ENCODE measurements at places on chromosomes 13 and 19.

DNA sequence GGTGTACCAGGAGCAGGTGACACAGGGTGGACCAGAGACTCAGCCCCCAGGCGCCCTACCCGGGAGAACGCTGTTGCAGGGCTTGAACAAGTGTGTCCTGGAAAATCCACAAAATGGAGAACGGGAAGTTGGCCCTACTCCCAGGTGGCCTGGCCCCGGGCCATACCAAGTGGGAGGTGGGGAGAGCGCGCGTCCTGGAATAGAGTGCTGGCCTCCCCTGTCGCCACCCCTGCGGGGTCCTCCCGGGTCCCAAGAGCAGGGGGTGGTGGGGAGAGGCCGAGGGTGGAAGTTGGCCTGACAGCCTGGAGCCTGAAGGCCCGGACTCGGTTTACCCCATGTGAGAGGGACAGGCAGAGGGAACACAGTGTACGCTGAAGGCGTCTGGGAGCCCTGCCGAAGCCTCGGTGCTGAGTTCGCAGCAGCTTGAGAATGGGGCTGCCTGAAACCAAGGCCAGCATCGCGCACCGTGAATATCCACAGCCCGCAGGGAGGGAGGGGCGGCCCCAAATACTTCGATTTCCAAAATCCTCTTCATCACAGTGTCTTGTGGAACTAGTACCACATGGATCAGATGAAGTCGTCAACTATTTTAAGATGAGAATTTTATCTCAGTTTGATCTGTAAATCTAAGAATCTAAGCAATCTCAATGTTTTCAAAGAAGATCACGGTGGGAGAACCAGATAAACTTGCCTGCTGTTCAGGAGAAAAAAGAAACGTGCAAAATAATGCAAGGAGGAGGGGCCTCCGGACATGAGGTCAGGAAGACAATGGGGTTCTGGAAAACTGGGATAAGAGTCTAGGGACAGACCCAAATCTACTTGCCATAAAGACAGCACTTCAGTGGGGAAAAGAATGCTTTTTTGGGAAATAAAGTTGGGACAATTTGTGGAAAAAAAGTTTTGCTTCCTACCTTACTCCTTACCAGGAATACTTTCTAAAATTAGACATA, 10.4 kb upstream of the KLF16 start:
- DNase-seq = no peak

- no peak for DNase-seq
Observed at GRCh38 chr19:16893686-16893989, 4.8 kb downstream of the F2RL3 start.

DNA sequence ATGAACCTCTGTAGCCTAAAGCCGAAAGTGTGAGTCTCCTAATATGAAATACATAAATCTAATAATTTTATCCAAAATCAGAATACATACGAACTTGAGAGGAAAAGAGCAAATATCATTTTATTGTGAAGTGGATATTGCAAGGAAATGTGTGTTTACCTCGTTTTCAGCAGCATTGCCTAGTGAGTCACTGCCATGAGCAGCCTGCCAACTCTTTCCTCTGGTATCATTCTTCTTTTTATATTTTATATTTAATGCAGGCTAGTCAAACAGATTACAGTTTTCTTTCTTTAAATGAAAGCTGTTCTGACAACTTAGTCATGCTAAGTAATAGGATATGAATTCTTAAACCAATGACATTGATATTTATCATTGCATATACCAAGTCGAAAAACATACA, 44.2 kb downstream of the EDNRB start:
- no peak for DNase-seq

DNA sequence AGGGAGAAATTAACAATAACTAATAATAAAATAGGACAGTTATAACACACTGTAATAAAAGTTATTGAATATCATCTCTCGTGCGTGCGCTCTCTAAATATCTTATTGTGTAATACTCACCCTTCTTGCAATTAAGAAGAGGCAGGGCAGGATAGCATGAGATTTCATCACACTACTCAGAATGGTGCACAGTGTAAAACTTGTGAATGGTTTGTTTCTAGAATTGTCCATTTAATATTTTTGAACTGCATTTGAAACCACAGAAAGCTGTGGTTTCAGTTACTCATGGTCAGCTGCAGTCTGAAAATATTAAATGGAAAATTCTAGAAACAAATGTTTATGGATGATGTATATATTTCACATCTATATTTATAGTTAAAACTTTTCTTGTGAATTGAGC, 161.1 kb downstream of the DCT start:
- no peak for DNase-seq

- no peak for DNase-seq
Observed at GRCh38 chr13:27194209-27194608, 22.6 kb upstream of the USP12 start.

GRCh38 chr13:112859817-112860190, 109.2 kb upstream of the MCF2L start:
- no peak for DNase-seq

DNA sequence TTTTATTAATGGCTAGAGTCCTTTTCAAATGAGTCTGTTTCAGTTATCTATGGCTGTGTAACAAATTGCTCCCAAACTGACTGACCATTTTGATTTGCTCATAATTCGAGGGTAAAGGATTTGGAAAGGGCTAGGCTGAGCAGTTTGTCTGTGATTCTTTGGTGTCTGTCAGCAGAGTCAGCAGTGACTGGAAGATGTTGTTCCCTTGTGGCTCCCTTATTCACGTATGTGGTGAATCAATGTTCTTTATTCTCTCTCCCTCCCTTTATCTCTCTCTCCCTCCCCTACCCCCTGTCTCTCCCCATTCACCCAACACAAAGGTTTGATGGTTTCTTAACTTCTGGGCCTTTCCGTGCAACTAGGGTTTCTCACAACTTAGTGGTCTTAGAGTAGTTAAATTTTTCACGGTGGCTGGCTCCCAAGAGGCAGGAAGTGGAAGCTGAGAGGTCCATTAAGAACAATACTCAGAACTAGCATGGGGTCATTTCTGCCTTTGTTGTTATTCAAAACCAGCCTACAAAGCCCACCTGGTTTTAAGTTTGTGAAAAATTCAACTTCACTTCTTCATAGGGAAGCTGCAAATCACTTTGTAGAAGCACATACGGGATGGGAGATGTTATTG, 772.5 kb upstream of the SLITRK1 start:
- no peak for DNase-seq

- DNase-seq = no peak
Observed at GRCh38 chr13:79455331-79455730, 25.6 kb upstream of the NDFIP2 start.

DNA sequence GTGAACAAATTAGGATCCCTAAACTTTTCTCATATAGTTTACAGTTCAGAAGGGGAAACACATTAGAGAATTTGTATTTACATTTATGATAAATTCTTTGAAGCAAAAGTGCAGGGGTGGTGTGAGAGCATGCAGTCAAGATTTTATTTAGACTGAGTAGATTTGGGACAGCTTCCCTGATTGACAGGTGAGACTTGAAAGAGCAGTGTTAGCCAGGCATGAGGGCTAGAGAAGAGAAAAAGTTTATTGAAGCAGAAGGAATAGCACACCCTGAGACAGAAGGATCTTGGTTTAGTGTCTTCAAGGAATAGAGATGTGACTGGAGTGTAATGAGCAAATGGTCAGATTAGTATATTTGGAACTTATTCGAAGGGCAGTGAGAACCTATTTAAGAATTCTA, 50.5 kb downstream of the PDS5B start:
- no peak for DNase-seq

DNA sequence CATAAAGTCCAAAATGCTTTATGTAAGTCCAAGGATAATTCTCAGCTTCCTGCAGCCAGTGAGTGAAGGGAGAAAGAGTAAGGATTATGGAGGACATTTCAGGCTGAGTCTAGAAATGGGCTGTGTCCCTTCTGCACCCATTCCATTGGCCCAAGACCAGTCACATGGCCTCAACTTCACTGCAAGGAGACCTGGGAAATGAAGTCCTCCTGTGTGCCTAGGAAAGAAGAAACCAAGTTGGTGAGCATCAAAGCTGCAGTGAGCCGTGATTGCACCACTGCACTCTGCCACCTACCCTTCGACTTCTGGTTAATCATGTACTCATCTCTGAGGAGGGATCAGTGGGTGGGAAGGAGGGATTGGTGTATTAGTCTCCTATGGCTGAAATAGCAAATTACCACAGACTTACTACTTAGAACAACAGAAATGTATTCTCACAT, 3.6 kb upstream of the CD37 start:
- DNase-seq = peak; percentile 7

- DNase-seq = no peak
Observed at GRCh38 chr19:46621191-46622117, 3.4 kb downstream of the PTGIR start.

DNA sequence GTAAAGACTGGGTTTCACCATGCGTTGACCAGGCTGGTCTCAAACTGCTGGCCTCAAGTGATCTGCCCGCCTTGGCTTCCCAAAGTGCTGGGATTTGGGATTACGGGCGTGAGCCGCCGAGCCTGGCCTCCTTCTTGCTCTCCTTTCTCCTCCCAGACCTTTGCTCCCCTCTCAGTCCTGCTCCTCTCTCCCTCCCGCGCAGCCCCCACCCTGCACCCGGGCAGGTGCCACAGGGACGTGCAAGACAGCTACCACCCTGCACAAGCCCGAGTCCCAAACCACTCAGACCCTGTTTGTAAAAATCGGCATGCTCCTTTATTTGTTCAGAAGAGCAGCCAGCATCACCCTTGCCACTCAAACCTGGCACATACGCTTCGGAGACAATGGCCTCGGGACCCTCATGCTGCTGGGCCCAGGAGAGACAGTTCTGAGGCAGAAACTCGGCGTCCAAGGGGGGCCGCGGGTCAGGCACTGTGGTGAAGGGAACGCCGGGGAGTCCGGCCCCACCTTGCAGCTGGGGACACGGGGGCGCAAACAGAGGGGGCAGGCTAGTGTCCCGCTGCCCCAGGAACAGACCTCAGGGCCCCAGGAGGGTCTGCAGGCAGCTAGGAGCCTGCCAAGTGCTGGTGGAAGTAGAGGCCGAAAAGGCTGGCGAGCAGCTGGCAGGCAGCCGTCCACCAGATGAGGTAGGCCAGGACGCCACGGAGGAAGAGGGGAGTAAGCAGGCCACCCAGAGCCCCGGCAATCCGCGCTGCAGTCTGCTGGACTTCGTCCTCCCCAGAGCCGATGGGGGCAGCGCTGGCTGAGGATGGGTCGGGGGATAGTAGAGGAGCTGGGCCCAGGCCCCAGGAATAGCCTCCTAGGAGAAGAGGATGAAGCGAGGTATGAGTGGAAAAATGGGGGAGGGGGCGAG, 18.7 kb downstream of the TMEM161A start:
- DNase-seq = no peak

DNA sequence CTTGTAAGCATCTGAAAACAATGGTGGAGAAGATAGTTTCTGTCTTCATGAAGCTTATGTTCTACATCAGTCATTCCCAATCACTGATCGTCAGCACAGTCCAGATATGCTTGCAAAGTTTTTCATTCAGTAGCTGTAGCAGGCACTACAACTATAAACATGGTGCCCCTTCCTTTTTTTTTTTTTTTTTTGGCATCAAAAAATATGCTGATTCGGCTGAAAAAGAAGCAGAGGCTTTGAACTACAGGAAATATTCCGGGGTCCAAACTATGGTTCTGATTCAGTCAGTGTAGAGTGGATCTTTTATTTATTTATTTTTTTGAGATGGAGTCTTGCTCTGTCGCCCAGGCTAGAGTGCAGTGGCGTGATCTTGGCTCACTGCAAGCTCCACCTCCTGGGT, 414.4 kb downstream of the OLFM4 start:
- DNase-seq = no peak

- no peak for DNase-seq
Observed at GRCh38 chr19:3115916-3116602, 19.8 kb upstream of the GNA15 start.

DNA sequence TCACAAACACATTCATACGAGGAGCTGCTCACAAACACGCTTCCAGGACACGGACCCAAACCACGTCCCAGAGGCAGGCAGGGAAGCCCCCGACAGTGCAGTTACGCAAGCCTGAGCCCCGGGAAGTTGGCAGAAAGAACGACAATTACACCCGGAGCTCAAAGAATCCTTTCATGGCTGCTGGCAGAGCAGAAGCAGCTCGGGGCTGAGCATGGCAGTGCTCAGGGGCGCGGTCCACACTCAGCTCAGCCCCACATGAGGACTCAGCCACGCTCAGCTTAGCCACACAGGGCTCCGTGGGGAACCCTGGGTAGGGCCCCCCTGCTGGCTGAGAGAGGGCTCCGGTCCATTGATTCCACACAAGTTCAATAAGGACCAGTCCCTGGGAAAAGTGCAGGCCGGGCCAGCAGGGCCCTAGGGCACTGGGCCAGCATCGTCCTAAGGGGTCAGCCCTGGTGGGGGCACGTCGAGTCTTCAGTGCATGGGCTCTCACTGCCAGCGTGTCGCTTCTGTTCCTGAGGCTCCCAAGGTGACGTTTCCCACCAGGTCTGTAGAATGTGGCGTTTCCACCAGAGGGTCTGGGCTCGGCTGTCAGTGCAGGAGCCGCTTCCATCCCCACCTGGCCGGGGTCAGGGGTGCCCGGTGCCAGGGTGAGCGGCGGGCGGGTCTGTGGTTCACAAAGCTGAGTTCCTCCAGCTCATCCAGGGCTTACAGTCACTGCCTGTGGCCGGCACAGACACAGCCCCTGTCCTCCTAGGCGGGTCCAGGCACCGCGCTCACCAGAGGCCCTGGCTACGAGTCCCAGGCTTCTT, 23.1 kb downstream of the GAS6 start:
- no peak for DNase-seq

DNA sequence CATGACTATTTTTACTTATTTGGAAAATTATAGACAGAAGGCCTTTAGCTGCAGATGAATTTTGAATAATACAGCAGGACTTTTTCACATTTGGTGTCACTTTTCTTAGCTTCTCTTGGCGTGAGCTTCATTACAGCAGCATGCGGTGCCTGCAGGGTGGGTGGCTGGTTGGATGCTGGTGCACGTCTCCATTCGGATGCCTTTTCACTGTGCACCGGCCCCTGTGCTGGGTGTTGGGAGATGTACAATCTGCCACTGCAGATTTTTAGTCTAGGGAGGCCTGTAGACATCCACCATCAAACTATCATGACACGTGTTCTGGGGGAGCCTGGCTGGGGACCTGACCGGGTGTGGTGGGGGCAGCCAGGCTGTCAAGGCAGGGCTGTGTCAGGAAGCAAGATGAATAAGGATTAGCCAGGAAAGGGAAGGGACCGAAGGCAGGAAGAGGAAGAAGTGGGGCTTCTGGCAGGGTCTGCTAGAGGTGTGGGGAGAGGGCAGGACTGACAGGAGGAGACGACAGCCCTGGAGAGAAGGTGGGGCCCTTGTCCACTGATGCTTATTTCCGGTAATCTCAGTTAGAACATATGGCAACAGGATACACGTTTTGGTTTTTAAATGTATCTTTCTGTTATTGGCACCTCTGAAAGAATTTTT, 88.8 kb downstream of the ARHGEF7 start:
- no peak for DNase-seq

Data from suprapubic skin (tissue), 4 donors.